CD4-positive, alpha-beta T cell (primary cell): ENCODE measurements at places on chromosomes 5 and 9.

- no peaks in the 10 kb centered on the region for H3K36me3 ChIP-seq
- peak; percentile 78 for DNase-seq
- no peaks in the 10 kb centered on the region for H3K27me3 ChIP-seq
- H3K4me1 ChIP-seq, result peaks cover 30% of the 10 kb centered on the region
Measured at GRCh38 chr9:70563431-70564204, 149.2 kb upstream of the KLF9 start.

DNA sequence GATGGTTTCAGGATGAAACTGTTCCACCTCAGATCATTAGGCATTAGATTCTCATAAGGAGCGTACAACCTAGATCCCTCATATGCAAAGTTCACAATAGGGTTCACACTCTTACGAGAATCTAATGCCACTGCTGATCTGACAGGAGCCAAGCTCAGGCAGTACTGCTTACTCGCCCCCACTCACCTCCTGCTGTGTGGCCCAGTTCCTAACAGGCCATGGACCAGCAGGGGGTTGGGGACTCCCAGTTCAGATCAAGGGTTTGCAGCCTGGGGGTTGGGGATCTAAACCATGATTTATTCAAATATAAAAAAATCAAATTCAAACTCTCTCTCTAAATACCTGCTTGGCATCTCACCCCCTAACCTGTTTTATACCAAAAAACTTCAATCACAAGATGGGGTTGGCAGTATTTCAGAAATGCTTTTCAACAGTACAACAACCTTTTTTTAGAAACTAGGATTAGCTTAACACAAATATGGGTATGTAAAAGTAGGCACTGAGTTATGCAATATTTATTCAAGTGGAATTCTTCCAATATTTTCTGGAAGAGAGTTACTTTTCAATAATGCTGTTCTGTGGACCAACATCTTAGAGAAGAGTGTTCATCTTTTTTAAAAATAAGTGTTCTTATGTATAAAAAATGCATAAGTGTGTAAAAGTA, 30.1 kb upstream of the SLC12A2 start:
- DNase-seq, result no peak
- no peaks in the 10 kb centered on the region for H3K4me1 ChIP-seq
- H3K27me3 ChIP-seq, result no peaks in the 10 kb centered on the region
- H3K36me3 ChIP-seq, result peaks cover 4% of the 10 kb centered on the region
- H3K4me3 ChIP-seq, result no peak overlapping the region
- no peak overlapping the region for H3K27ac ChIP-seq

DNA sequence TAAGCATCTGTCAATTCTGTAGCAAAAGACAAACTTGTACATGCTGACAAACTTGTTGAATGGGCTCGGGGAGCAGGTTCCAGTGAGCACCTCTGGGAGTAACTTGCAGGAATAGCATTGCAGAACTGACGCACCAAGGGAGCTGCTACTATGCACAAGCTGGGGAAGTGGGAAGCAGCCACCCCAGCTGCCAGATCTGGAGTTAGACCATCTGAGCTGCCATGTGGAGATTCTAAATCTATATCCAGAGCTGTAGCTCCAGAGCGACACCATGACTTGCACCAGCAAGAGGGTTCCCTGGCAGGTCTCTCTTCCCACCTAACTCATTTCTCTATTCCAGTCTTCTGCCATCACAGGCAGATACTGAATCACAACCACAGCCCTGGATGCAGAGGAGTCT, 346.0 kb upstream of the PANK3 start:
- H3K4me3 ChIP-seq, result no peak overlapping the region
- DNase-seq, result no peak
- H3K27ac ChIP-seq, result no peak overlapping the region

DNA sequence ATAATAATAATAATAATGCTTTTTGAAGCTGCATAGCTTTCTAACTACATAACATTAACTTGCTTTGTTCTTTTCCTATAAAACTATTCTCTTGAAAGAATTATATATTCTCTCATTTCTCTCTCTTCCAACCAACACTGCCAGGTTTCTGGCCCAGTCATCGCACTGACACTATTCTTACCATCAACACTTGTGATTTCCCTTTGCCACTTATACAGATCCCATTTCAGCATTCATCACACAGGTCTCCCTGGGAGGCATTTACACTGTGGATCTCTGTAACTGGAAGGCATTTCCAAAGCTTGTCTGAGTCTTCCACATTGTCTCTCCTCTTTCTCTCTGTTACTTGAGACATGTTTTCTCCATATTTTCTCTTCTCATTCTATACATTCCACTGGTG, 777.8 kb upstream of the ACO1 start:
- H3K27ac ChIP-seq, result no peak overlapping the region
- H3K27me3 ChIP-seq, result no peaks in the 10 kb centered on the region
- H3K36me3 ChIP-seq, result no peaks in the 10 kb centered on the region
- H3K4me1 ChIP-seq, result no peaks in the 10 kb centered on the region
- DNase-seq, result no peak

DNA sequence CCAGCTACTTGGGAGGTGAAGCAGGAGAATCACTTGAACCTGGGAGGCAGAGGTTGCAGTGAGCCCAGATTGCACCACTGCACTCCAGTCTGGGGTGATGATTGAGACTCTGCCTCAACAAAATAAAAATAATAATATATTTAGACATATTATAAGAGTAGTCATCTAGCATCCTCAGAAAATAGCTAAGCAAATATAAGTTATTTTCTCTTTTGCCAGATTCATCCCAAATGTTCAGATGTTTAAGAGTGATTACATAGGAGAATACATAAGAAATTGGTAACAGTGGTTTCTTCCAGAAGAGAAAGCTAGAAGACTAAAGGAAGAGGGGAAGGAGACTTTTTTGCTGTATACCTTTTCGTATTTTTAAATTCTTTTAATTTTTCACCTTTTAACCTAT, 20.0 kb downstream of the PRKAA1 start:
- H3K36me3 ChIP-seq, result peaks cover 51% of the 10 kb centered on the region
- peaks cover 5% of the 10 kb centered on the region for H3K4me1 ChIP-seq
- no peak overlapping the region for H3K4me3 ChIP-seq
- H3K27me3 ChIP-seq, result no peaks in the 10 kb centered on the region
- H3K27ac ChIP-seq, result no peak overlapping the region

DNA sequence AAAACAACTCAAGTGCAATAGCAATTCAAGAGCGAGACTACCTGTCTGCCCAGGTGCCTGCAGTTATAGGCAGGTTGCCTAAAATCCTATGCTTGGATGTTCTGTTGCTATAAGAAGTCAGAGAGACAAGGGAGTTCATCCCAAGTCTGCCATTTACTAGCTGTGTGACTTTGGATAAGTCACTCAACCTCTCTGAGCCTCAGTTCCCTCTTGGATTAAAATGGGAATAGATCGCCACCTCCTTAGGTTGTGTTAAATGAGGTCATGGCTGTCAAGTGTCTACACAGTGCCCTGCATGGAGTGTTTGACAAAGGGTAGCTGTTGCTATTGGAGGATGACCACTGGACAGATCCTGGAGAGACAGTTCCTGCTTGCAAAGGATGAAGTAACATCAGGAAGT, 1.3 kb upstream of the ZBTB34 start:
- DNase-seq, result no peak
- H3K4me1 ChIP-seq, result peaks cover 26% of the 10 kb centered on the region
- H3K27me3 ChIP-seq, result no peaks in the 10 kb centered on the region
- H3K36me3 ChIP-seq, result no peaks in the 10 kb centered on the region

- no peaks in the 10 kb centered on the region for H3K27me3 ChIP-seq
- DNase-seq, result no peak
Measured at GRCh38 chr5:107232788-107233187, 437.9 kb downstream of the EFNA5 start.

GRCh38 chr9:82549174-82549821, 513.6 kb downstream of the RASEF start:
- no peaks in the 10 kb centered on the region for H3K4me1 ChIP-seq
- H3K4me3 ChIP-seq, result no peak overlapping the region
- no peaks in the 10 kb centered on the region for H3K27me3 ChIP-seq
- H3K36me3 ChIP-seq, result no peaks in the 10 kb centered on the region

- no peak for DNase-seq
- peaks cover 3% of the 10 kb centered on the region for H3K36me3 ChIP-seq
- H3K27me3 ChIP-seq, result no peaks in the 10 kb centered on the region
- no peak overlapping the region for H3K27ac ChIP-seq
Measured at GRCh38 chr5:76495870-76496269, 92.8 kb downstream of the IQGAP2 start.

GRCh38 chr9:125902214-125902613, 155.0 kb downstream of the PBX3 start:
- H3K36me3 ChIP-seq, result no peaks in the 10 kb centered on the region
- H3K27me3 ChIP-seq, result no peaks in the 10 kb centered on the region
- no peak for DNase-seq
- no peak overlapping the region for H3K27ac ChIP-seq

GRCh38 chr5:169721771-169722170, 84.7 kb downstream of the DOCK2 start:
- no peaks in the 10 kb centered on the region for H3K27me3 ChIP-seq
- no peaks in the 10 kb centered on the region for H3K4me1 ChIP-seq
- no peak overlapping the region for H3K4me3 ChIP-seq
- H3K27ac ChIP-seq, result no peak overlapping the region
- no peak for DNase-seq
- peaks cover 89% of the 10 kb centered on the region for H3K36me3 ChIP-seq

DNA sequence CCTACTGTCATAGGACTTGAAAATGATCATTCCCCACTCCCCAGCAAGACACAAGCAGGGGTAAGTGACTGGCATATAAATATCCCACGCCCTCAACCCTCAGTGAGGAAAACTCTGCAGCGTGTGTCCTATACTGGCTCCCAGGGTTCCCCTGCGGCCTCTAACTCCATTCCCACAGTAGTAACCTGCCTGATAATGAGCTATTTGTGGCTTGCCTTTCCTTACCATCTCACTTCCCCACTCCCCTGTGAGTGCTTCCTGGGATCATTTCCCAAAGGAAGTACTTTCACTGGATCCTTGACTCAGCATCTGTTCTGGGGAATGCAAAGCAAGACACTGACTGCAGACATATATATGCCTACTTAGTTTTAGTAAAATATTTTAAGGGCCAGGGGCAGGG, 14.3 kb downstream of the CDC14B start:
- no peak overlapping the region for H3K27ac ChIP-seq
- H3K27me3 ChIP-seq, result no peaks in the 10 kb centered on the region
- no peaks in the 10 kb centered on the region for H3K4me1 ChIP-seq
- DNase-seq, result no peak
- no peak overlapping the region for H3K4me3 ChIP-seq
